ENCODE measurements at places on chromosomes 13 and 19.

- no peak for DNase-seq
Observed at GRCh38 chr19:50003810-50004419, 21.3 kb downstream of the VRK3 start.

DNA sequence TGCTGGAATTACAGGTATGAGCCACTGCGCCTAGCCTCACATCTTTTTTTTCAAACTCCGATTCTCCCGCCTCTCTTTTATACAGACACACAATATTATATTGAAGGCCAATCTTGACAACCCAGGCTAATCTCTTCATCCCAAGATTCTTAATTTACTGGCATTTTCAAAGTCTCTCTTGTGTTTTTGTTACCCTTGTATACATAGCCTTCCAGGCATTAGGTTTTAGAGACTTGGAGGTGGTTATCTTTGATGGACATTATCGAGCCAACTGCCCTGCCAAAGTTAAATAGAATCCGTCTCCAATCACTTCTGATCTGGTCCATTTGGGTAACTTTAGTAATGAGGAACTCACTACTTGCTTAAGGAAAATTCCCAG is 14.4 kb upstream of the CYP2A7 start:
- no peak for DNase-seq

DNA sequence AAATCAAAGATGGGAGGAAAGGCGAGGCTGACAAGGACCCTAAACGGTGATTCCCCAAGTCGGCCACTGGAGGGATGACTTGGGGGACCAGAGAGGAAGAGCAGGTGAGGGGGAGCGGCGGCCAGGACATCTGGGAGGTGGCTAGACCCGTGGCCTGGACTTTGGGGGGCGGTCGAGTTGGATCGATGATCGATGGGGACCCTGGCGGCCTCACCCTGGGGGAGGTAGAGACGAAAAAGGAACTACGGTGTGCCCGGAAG is 7.7 kb upstream of the CIRBP start:
- DNase-seq: no peak

GRCh38 chr13:69947582-69947981 is 160.0 kb upstream of the ATXN8OS start:
- DNase-seq: no peak

- DNase-seq: no peak
Observed at GRCh38 chr19:2371656-2372055, 11.6 kb downstream of the TMPRSS9 start.
